Cortex of kidney (tissue), 1 donor: ENCODE measurements at places on chromosomes 7 and 10.

GRCh38 chr10:14173391-14173705 is 157.4 kb downstream of the FRMD4A start:
- no peak for DNase-seq

GRCh38 chr10:47381103-47381395 is 3.0 kb downstream of the ZNF488 start:
- no peak for DNase-seq

DNA sequence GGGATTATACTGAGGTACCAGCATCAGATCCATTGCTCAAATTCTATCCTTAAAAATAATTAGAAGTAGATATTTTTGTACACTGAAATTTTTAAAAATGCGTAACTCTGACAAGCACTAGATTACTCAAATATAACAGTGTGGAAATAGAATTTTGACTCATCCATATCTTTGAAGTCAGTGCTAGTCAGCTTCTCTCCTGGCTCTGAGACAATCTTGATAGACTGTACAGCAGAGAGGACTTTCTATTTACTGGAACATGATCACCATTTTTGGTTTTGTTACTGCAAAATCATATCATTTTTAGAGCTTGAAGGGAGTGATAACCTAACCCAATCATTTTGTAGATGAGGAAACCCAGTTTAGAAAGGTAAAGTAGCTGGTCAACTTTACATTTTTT is 195.0 kb downstream of the MTERF1 start:
- no peak for DNase-seq

- no peak for DNase-seq
Measured at GRCh38 chr7:140417456-140418155, 13.7 kb downstream of the RAB19 start.

GRCh38 chr10:74433993-74434392 is 283.0 kb downstream of the ADK start:
- DNase-seq: no peak

GRCh38 chr10:34696423-34696822 is 118.7 kb downstream of the PARD3 start:
- DNase-seq: no peak

DNA sequence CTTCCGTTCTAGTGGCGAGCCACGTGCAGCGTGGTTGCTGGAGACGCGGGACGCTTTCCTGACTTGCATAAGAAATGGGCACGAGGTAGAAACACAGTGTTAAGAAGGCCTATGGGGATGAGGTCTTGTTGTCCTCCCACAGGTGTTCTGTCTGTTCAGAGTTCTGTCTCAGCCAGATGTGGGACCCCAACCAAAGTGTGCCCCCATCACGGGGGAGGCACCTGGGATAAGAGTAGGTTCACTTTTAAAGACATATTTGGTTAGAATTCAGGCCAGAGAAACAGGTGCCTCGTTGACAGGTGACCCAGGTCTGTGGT is 56.0 kb upstream of the PITRM1 start:
- no peak for DNase-seq

GRCh38 chr10:124573726-124574455 is 112.3 kb downstream of the LHPP start:
- no peak for DNase-seq

GRCh38 chr10:117477961-117478670 is 64.4 kb upstream of the EMX2 start:
- no peak for DNase-seq

DNA sequence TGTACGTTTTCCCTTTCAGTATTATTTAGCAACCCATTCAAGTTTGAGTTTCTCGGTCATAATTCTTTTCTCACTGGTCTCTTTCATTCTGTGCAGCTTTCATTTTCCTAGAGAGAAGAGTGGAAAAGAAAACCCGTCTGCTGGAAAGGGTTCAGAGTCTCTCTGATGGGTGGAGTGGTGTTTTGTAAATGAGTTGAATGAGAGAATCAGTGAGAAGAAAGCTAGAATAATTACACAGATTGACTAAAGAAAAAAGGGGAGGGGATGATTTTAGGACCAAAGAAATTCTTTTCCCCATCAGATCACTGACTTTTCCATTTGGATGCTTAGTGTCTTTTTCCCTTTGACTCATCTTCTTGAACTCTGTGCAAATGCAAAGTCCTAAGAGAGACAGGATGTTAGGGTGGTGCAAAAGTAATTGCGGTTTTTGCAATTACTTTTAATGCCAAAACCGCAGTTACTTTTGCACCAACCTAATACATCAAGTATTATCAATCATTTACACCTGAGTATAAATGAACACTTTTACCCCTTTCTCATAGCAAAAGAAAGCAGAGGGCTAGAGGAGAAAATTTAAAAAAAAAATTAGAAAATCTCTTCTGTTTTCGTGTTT is 242.1 kb upstream of the SP4 start:
- DNase-seq: no peak

- no peak for DNase-seq
Measured at GRCh38 chr7:151611878-151612277, 92.2 kb upstream of the RHEB start.

GRCh38 chr10:98569853-98570252 is 123.1 kb upstream of the HPS1 start:
- DNase-seq: no peak

GRCh38 chr7:104603957-104604356 is 275.6 kb downstream of the LHFPL3 start:
- no peak for DNase-seq

DNA sequence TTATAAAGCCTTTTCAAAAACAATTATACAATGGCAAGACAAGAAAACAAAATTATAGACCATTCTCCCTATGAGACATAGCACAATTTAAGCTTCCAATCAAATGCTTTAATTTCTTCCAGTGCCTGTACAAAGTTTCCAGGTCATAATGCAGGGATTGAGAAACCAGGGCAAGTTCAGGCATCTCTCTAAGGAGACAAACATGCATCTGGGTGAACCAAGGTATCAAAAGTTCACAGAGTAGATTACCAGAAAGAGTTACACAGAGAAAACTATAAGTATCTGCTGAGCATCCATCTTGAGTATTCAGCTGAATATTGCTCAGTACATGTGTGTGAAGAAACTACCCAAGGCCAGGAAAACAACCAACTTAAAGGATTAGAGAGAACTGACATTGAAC is 89.1 kb downstream of the COL28A1 start:
- DNase-seq: no peak

DNA sequence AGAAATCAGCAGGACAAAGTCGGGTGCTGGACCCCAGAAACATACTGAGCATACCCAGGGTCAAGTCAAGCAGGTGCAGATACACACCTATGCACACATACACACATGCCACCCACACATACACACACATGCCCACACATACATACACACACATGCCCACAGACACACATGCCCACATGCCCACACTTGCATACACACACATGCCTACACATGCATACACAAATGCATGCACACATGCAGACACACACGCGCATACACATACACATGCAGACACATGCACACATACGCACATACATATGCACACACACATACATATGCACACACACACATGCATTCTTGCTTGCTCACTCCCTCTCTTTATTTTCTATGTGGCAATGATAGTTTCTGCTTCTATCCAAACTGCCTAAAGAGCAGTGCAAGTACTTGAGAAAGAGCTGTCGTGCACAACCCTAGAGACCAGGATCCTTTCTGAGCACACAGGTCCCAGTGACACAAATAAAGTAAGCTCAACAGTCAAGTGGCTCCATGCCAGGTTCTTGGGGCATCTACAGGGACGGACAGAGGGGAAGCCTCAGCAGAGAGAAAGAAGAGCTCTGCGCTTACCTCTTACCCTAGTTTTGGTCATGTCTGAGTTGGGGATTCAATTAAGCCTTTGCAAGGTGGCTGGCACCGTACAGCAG is 83.7 kb downstream of the EBF3 start:
- DNase-seq: no peak

DNA sequence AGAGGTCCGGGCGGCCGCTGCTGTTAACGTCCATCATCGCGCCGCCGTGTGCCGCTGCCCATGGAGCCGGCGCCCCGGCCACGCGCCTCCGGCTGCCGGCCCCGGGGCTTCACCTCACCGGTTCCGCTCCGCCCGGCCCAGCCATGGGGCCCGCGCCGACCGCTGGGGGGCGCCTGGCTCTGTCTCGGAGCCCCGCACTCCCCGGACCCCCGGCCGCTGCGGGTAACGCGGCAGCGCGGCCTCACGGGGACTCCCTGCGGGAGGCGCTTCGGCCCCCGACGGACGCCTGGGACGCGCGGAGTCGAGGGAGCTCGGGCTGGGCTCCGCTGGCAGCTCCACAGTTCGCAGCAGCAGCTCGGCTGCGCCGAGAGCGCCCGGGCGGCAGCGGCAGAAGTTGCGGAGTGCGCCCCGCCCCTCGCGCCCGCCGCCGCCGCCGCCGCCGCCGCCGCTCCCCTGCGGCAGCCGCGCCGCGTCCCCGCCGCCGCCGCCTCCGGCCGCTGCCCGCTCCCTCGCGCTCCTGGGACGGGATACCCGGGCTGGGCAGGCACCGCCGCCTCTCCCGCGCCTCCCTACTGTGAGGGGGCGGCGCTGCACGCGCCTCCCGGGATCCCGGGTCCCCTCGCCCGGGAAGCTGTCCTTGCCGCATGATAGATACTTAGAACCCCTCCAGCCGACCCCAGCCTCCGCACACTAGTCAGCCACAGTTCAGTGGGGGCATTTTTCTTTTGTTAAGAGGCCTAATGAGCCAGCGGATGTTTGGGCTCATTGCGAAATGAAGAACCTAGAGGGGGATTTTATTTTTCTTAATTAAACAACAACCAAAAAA is at the start of gene HTR7:
TSS of gene HTR7 (minus strand) at position 405 of the 826 bp plus-strand sequence. CDS start at position 37, 368 bp downstream.
- no peak for DNase-seq

GRCh38 chr7:11516328-11516727 is 315.7 kb downstream of the THSD7A start:
- no peak for DNase-seq

GRCh38 chr7:28956608-28957063 is 1.5 kb downstream of the TRIL start:
- DNase-seq: no peak

GRCh38 chr7:138785587-138786437 is 12.0 kb upstream of the TMEM213 start:
- DNase-seq: no peak

- no peak for DNase-seq
Measured at GRCh38 chr7:4700577-4701235, 18.6 kb downstream of the FOXK1 start.

DNA sequence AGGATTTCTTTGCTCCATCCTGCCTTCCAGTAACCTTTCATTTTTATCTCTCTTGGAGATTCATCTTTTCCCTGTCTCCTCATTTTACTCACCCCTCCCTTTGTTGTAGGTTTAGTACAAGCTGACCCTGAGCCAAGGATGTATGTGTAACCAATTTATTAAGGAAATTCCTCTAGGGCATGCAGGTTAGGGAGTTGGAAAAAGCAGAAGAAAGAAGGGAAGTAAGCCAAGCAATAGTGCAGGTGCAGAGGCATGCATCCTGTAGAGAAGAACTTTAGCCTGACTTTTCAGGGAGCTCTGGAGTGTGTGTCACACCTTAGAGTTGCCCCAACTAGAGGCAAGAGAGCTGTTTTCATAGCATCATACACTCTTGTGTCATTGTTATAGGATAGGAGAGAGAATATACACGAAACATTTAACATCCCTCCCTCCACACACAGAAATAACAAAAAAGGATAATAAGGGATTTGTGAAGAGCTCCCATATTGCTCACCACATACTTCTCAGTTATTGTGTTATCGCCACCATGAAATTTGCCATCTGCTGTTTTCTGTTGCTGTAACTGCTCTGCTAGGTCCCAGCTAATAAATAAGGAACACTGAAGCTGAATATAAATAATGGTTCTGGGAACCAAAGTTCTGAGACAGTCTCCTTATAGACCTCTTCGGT is 21.8 kb upstream of the SEMA3C start:
- DNase-seq: no peak

GRCh38 chr7:15418264-15418663 is 143.6 kb downstream of the AGMO start:
- DNase-seq: no peak

GRCh38 chr7:5215313-5215712 is 25.3 kb downstream of the WIPI2 start:
- no peak for DNase-seq

GRCh38 chr10:23696476-23696875 is 257.6 kb downstream of the OTUD1 start:
- DNase-seq: no peak

- no peak for DNase-seq
Measured at GRCh38 chr7:101913851-101914250, 96.4 kb downstream of the CUX1 start.

- no peak for DNase-seq
Measured at GRCh38 chr7:91330866-91331265, 66.6 kb downstream of the FZD1 start.

- no peak for DNase-seq
Measured at GRCh38 chr7:42964849-42965805, 33.0 kb downstream of the MRPL32 start.
